ENCODE measurements at places on chromosomes 3 and 15.

DNA sequence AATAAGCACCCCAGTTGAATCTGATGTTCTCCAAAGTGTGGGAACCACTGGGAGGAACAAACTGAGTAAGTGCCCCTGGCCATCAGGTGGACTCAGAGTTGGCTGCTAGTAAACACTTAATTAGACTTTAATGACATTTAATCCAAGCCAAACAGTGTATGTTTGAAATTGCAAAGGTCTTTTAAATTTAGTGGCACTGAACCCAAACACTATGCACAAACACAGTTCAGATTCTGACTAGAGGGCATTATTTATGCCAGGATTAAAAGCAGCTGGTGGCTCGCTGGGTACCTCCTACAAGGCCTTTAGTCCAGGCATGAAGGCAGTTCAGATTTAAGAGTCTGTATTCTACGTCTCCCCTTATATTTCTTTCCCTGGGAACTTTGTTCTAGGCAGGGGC is 264.8 kb downstream of the CLSTN2 start:
- no peak for DNase-seq

DNA sequence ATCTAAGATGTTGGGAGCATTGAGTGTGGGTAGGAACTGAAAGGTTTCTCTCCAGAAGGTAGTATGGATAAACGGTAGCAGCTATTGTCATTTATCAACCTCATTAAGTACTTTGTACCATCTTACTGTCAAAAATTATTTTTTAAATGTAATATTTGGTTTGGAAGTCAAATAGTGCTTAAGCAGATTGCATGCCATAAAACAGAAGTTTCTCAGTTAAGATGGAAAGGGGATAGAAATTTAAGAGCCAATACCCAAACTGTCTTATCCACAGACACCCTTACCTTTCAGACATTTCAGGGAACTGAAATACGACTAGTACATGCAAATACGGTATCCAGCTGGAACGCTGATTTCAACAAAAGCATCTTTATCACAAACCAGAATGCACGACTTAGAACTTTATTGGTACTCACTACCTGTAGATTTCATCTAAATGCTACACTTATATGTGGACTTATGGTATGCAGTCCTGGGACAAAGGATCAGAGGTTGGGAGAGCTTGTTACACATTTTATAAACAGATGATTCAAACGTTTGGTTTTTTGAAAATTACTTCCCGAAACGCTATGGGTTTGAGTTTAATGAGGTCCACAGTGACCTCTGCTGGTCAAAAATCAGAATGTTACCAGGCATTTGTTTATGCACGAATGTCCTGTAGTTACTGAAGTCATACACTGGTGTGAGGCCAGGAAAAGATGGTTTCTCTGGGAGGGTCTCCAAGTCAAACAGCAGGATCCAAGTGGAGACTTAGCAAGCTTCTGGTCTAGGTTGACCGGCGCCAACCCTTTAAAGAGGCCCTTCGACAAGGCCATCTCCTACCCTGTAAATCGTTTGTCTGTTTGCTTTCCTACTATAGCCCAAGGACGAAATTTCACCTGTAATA is 45.7 kb upstream of the DUT start:
- peak; percentile 38 for DNase-seq

GRCh38 chr3:17151598-17152373 is 267.0 kb downstream of the PLCL2 start:
- DNase-seq = peak; percentile 95

DNA sequence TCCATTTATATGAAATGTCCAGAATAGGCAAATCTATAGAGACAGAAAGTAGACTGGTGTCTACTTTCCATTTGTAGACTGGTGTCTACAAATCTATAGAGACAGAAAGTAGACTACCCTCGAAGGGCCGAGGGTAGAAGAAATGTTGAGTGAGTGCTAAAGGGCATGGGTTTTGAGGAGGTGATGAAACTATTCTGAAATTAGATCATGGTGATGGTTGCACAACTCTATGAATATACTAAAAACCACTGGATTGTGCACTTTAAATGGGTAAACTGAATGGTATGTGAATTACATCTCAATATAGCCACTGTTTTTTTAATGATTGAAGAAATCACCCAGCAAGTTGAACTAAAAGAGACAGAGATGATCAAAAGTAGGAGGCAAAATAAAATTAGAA is 27.9 kb downstream of the TP53BP1 start:
- DNase-seq = no peak

- no peak for DNase-seq
Observed at GRCh38 chr15:59946084-59946483, 58.0 kb upstream of the FOXB1 start.

GRCh38 chr15:83854321-83854720 is 200.4 kb downstream of the ADAMTSL3 start:
- no peak for DNase-seq

DNA sequence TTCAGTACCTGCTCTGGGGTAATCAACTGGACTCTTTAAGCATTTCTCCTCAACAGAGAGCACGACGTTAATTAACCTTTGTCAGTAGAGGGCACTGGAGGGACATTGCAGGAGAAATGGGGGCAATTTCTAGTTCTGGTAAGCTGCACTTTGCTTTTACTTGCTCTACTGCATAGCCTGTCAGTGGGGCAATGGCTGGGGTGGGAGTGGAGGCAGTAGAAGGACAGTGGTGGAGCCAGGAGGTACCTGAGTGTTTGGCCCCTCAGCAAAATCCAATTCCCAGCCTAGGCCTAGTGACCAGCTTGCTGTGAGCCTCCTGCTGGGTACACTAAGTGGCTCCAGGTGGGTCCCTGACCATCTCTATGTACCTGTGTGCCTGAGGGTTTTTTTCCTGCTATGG is 18.3 kb upstream of the MED12L start:
- DNase-seq = peak; percentile 13

DNA sequence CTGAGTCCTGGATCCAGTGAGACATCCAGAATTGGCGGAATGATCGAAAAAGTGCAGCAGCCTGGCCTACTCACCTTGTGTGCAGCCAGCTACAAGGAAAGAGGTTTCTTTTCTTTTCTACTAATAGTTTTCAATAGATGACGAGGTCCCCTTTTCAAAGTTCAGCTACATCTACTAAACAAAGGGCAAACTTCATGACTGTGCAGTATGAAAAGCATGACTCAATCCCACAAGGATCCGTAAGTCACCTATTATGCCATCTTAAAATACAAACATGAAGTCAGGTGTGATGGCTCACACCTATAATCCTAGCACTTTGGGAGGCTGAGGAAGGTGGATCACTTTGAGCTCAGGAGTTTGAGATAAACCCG is 16.7 kb downstream of the MIX23 start:
- no peak for DNase-seq

- DNase-seq = no peak
Observed at GRCh38 chr3:124772081-124772831, 42.0 kb downstream of the UMPS start.

DNA sequence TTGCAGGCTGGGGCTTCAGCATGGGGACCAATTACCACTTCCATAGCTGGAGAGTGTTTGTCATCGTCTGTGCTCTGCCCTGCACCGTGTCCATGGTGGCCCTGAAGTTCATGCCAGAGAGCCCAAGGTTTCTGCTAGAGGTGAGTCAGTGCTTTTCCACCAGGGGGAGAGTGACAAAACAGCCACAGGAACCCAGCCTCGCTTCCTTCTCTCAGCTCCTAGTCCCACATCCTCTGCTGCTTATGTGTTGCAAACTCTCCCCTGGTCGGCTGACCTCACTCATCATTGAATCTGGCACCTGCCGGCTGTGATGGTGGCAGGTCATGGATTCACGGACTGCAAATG is 158.3 kb downstream of the SV2B start:
- DNase-seq = peak; percentile 20

DNA sequence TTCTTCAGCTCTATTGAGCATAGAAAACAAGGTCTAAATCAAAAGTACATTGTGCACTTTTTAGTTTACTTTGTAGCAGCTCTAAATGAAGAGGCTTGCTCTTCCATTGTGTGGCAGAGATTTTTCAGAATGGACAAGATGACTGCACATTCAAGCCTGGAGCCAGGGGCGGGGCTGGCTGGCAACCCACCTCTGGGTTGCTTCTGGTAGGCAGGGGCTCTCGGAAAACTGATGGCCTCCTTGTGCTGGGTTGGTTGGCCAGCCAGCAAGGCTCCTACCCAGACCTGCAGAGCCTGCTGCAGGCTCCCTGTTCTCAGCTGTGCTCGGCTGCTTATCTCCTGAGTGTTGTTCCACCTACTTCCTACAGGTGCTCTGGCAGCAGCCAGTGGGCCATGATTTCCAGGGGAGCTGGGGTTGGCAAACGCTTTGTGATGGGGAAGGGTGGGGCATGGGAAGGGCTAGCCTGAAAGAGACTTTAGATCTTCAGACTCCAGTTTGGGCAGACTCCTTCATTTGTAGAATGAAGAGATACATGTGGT is 8.8 kb downstream of the BSN start:
- no peak for DNase-seq

DNA sequence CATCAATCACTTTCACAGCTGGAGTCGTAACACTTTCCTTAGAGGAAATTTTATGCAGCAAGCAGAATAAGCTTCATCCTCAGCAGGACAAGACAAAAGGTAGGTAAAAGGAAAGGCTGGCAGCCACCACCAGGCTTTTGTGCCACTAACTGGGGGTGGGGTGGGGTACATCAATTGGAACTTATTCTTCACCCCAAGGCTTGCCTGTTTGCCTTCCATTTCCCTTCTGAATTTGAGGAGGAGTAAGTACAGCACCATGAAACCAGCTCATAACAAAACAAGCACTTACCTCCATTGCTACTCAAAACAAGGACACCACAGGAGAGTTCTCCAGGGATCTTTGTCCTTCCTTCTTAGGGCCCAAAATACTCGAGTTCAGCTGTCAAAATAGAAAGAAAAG is 296.8 kb downstream of the ARRDC4 start:
- no peak for DNase-seq

GRCh38 chr3:128698211-128699047 is 27.6 kb upstream of the RAB7A start:
- peak; percentile 30 for DNase-seq

DNA sequence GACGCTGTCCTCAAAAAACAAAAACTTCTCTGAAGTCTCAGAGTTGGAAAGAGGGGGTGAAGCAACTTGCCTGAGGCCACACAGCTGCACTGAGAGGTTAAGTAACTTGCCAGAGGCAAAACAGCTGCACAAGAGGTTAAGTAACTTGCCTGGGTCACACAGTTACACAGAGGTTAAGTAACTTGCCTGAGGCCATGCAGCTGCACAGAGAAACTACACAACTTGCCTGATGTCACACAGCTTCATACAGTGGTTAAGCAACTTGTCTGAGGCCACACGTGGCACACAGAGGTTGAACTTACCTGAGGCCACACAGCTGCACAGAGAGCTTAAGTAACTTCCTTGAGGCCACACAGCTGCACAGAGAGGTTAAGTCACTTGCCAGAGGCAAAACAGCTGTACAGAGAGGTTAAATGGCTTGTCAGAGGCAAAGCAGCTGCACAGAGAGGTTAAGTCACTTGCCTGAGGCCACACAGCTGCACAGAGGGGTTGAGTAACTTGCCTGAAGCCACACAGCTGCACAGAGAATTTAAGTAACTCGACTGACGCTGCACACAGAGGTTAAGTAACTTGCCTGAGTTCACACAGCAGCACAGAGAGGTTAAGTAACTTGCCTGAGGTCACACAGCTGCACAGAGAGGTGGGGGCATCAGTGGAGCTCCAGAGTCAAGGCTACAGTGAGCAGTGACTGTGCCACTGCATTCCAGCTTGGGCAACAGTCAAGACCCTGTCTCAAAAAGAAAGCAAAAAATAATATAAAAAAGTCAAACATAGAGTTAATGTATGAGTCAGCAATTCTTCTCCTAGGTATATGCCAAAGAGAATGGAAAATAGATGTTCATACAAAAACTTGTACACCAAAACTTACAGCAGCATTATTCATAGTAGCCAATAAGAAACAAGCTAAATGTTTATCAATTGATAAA is 12.0 kb upstream of the ACAD9 start:
- DNase-seq = peak; percentile 19

GRCh38 chr3:71005702-71006321 is 577.7 kb downstream of the FOXP1 start:
- no peak for DNase-seq

- no peak for DNase-seq
Observed at GRCh38 chr15:26126070-26126469, 262.9 kb upstream of the ATP10A start.

DNA sequence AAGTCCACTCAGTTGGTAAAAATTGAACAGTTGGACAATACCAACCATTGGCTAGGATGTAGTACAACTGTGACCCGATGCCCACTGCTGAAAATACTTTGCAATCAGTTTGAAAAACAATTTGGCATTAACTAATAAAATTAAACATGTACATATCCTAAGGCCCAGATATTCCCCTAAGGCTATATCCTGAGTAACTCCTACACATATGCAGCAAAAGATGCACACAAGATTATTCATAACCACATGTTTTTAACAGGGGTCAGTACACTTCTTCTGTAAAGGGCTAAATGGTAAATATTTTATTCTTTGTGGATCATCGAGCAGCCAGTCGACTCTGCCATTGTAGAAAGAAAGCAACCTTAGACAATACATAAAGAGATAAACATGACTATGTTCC is 116.3 kb downstream of the MEX3B start:
- DNase-seq = no peak

DNA sequence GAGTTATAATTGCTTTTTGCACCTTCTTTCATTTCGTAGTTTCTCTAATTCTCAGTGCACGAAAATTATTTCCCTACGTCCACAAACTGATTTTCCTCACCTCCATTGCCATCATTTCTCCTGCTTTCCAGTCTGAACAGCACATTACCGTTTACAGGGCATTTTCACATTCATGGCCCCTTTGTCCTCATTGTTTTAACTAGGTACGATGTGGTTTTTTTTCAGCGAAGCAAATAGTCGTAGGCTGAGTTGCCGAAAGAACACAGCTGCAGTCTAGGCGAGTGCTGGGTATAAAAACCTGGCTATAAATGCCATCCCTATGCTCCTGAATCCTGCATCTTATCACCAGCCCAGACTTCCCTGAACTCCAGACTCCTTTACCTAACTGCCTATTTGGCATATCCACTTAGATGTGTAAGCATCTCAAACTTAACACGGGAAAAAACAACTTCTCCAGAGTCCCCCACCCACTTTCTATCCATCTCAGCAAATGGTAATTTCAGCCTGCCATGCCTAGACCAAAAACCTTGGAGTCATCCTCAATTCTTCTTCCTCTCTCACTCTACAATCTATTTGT is 691 bp upstream of the FSIP1 start:
- DNase-seq = no peak

DNA sequence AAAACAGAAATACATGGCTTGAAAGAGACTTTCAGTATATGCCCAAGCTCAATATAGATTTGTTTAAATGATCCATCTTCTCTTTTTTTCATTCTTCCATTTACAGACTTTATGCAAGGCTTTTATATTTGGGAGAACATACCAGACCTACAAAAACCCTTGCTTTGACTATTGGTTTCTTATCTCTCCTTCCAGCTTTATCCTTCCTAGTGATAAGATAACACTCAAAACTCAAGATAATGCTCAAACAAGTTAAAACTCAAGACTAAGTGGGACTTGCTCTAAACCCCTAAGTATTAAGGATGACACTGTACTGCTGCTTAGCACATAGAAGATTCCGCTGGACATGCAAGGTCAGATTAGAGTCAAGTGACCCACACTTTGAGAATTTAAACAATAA is 8.0 kb downstream of the TUSC7 start:
- no peak for DNase-seq

Measured in activated CD4-positive, alpha-beta memory T cell treated with anti-CD3 and anti-CD28 coated beads for 36 hours (primary cell).